MCF 10A (cell line): ENCODE measurements at places on chromosomes 11 and 22. TPM values are rescaled to one million over a fixed set of nuclear protein-coding genes. Genes with fewer than 3 reads are reported as not detected.

NPAS4 gene
- total RNA-seq: not detected in 2 replicates

- no peaks in the 10 kb centered on the region for H3K27me3 ChIP-seq
- no peak overlapping the region for H3K4me3 ChIP-seq
- DNase-seq: no peak
Observed at GRCh38 chr22:46591930-46592329, 28.3 kb upstream of the GRAMD4 start.

GGTLC3 gene
- not detected in 2 replicates for total RNA-seq

DNA sequence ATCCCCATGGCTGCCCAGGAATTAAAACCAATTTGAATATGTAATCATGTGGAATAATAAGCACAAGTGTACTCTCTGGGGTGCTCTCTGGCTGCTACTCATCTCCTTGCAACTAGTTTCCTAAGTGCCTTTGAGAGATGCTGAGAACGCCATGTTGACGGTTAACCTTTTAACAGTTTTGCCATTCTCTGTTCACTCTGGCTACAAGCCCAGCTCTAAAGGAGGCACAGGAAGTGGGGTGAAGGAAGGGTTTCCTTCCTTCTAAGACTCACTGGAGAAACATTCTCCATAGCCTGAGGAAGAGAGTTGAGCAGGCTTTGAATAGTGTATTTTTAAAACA is 122.0 kb upstream of the ZC3H12C start:
- no peak overlapping the region for H3K4me3 ChIP-seq
- peak; percentile 38 for DNase-seq
- H3K4me1 ChIP-seq: peaks cover 5% of the 10 kb centered on the region
- no peaks in the 10 kb centered on the region for H3K36me3 ChIP-seq
- H3K27me3 ChIP-seq: no peaks in the 10 kb centered on the region

- peaks cover 28% of the 10 kb centered on the region for H3K27me3 ChIP-seq
- H3K36me3 ChIP-seq: no peaks in the 10 kb centered on the region
- no peak overlapping the region for H3K27ac ChIP-seq
- no peak for DNase-seq
Observed at GRCh38 chr11:44750551-44751465, 24.0 kb downstream of the TSPAN18 start.

CADM1 gene
- not detected in 2 replicates for total RNA-seq

ACRV1 gene
- total RNA-seq: not detected in 2 replicates

- H3K36me3 ChIP-seq: no peaks in the 10 kb centered on the region
- DNase-seq: no peak
- H3K27ac ChIP-seq: no peak overlapping the region
- no peaks in the 10 kb centered on the region for H3K4me1 ChIP-seq
- H3K27me3 ChIP-seq: no peaks in the 10 kb centered on the region
- H3K4me3 ChIP-seq: no peak overlapping the region
Observed at GRCh38 chr11:34308913-34309585, 48.8 kb downstream of the ABTB2 start.

GRCh38 chr22:50015451-50016307 is 3.1 kb upstream of the IL17REL start:
- H3K4me3 ChIP-seq: no peak overlapping the region
- H3K27me3 ChIP-seq: no peaks in the 10 kb centered on the region
- DNase-seq: no peak

DNA sequence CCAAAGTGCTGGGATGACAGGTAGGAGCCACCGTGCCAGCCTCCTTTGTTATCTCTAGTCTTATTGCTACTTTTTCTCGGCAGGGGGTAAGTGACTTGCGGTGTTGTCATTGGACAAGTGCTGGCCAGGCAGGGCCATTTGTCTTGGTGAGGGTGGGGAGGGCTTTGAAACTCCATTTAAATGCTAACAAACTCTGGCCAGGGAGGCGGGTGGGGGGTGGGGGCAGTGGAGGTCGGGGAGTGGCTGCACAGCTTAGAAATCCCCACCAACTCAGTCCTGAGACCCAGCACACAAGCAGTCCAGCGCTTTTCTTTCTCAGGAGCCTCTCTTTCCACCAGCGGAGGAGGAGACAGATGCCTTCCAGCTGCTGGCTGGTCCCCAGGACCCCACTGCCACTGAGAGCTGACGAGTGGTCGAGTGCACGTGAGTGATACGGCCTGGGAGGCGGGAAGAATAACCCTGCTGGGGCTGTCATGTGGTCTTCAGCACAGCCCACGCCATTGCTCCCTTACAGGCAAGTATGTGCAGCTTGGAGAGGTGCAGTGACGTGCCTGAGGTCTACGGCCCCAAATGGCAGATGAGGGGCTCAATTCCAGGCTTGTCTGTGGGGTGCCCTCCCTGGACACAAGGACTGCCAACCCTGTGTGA is 24.2 kb upstream of the OSBPL5 start:
- no peaks in the 10 kb centered on the region for H3K4me1 ChIP-seq
- H3K27me3 ChIP-seq: peaks cover 17% of the 10 kb centered on the region

DNA sequence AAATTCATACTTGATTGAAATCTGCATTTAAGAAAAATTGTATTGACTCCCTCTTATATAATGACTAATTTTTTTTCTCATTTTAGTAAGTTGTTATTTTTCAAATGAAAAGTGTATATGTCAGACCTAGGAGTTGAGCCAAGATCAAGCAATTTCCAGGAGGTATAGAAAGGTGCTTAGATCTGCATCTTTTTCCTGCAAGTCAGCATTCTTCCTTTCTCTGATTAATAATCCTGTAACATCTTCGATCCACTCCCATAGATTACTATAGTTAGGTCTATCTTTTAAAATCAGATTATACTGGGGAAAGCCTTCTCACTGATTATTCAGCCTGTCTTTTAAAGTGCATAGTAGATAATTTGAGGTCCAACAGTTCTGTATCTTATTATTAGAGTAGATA is 12.7 kb downstream of the HOATZ start:
- H3K27ac ChIP-seq: no peak overlapping the region
- H3K27me3 ChIP-seq: no peaks in the 10 kb centered on the region
- no peak for DNase-seq

DNA sequence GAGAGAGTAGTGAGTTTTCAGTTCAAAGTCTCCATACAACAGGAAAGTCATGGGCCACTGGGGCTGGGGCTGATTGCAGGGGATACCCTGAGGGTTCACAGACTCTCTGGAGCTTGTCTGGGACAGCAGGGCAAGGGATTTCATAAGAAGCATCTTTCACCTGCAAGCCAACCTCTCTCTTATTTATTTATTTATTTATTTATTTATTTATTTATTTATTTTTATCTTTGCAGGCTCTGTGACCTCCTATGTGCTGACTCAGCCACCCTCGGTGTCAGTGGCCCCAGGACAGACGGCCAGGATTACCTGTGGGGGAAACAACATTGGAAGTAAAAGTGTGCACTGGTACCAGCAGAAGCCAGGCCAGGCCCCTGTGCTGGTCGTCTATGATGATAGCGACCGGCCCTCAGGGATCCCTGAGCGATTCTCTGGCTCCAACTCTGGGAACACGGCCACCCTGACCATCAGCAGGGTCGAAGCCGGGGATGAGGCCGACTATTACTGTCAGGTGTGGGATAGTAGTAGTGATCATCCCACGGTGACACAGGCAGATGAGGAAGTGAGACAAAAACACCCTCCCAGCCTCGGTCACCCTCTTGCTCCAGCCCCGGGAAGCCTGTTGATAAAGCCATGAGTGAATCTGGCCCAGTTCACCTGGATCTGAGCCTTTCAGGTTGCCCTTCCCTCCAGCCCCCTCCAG is 68.4 kb downstream of the GGTLC2 start:
- H3K27ac ChIP-seq: no peak overlapping the region
- no peaks in the 10 kb centered on the region for H3K27me3 ChIP-seq
- no peak overlapping the region for H3K4me3 ChIP-seq
- no peaks in the 10 kb centered on the region for H3K36me3 ChIP-seq
- DNase-seq: no peak
- H3K4me1 ChIP-seq: no peaks in the 10 kb centered on the region

DNA sequence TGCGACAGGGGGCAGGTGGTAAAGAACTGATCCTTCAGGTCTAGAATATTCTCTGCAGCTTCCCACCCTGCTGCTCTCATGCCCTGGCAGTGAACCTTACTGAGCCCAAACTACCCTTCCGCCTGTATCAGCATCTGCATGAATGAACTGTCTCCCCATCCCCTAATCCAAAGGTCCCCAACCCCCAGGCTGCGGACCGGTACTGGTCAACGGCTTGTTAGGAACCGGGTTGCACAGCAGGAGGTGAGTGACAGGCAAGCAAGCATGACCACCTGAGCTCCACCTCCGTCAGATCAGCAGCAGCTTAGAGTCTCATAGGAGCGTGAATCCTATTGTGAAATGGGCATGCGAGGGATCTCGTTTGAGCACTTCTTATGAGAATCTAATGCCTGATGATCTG is 58.2 kb upstream of the LMO1 start:
- H3K27ac ChIP-seq: no peak overlapping the region
- H3K27me3 ChIP-seq: peaks cover 19% of the 10 kb centered on the region
- no peak overlapping the region for H3K4me3 ChIP-seq
- H3K36me3 ChIP-seq: no peaks in the 10 kb centered on the region
- DNase-seq: no peak

DNA sequence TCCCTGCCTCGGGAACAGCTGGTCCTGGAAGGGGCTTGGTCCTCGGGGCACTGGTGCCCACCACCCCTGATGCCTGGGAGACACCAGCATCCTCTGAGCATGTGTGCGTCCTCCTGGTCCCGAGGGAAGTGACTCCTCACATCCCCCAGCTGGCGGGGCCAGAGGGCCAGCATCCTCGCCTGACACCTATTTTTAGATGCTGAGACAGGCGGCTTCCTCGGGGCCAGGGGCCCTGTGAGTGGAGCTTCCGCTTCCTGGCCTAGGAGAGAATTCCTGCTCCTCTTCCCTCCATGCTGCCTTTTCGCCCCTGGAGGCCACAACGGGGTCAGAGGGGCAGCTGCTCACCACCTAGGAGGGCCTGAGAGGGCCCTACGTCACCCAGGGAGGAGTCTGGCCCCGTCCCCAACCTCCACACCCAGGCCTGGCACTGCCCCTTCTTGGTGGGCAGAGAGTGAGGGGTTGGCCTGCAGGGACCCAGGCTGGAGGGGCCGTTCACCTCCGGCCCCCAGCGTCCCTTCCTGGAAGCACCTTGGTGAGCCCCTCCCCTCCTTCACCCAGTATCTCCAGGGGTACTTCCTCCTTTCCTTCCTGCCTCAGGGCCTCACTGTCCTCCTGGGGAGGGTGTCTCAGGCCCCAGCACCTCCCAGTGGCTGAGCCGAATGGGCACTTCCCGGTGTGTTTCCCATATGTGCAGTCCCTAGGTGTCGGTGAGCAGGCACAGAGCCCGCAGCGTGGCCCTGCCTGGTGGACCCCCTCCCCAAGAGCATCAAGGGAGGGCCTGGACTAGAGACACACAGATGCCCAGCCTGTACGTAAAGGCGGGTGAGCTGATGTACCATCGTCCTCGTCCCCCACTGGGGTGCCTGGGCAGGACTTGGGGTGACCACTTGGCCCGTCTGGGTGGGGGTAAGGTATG is 6.1 kb downstream of the CD81 start:
- H3K4me1 ChIP-seq: peaks cover 13% of the 10 kb centered on the region
- no peaks in the 10 kb centered on the region for H3K27me3 ChIP-seq
- peaks cover 8% of the 10 kb centered on the region for H3K36me3 ChIP-seq

GRCh38 chr11:57303990-57304579 is 20.7 kb downstream of the TNKS1BP1 start:
- peak overlapping the region; percentile 63 for H3K4me3 ChIP-seq
- H3K27ac ChIP-seq: peak overlapping the region; percentile 68
- peak; percentile 85 for DNase-seq
- peaks cover 44% of the 10 kb centered on the region for H3K4me1 ChIP-seq
- H3K27me3 ChIP-seq: no peaks in the 10 kb centered on the region
- peaks cover 99% of the 10 kb centered on the region for H3K36me3 ChIP-seq

DNA sequence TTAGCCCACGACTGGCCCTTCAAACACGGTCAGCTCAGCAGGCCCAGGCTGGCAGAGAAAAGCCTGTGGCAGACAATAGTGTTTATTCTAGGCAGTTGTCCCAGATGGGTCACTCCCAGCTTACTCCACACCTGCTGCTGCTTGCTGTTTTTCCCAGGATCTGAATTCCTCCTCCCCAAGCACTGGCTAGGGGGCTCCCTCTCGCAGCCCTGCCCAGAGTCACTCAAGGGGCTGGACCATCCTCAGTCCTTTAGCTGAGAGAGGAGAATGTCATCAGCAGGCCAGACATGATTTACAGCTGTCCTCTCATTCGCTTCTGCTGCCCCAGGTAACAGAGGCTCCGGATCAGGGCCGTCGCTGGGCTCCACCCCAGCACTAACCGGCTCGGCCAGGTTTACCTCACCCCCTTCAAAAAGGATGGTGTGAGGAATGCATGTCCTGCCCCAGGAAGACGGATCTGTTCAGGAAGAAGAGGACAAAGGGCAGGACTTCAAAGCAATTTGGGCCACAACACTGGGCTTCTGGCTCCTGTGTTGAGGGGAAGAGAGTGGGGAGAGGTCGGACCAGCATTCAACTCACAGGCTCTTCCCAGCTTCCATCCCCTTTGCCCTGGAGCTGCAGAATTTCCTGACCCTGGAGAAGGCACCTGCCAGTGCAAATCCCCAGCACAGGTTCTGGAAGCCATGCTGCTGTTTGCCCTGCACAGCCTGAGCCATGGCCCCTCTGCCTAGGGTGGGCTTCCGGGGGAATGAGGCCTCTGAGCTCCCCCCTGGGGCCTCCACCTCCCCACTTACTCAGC is 59.7 kb upstream of the BARX2 start:
- H3K4me3 ChIP-seq: no peak overlapping the region
- H3K27me3 ChIP-seq: no peaks in the 10 kb centered on the region
- no peaks in the 10 kb centered on the region for H3K4me1 ChIP-seq
- no peaks in the 10 kb centered on the region for H3K36me3 ChIP-seq
- DNase-seq: no peak

MMP1 gene
- 0.25 and 0.35 TPM in 2 replicates for total RNA-seq

GRCh38 chr22:45577746-45578523 is 75.3 kb downstream of the FBLN1 start:
- DNase-seq: peak; percentile 80
- no peaks in the 10 kb centered on the region for H3K4me1 ChIP-seq
- no peak overlapping the region for H3K4me3 ChIP-seq
- no peak overlapping the region for H3K27ac ChIP-seq

- H3K27me3 ChIP-seq: no peaks in the 10 kb centered on the region
- H3K27ac ChIP-seq: no peak overlapping the region
- no peaks in the 10 kb centered on the region for H3K36me3 ChIP-seq
- peak; percentile 29 for DNase-seq
- no peak overlapping the region for H3K4me3 ChIP-seq
Observed at GRCh38 chr11:10623797-10624761, 55.6 kb upstream of the LYVE1 start.

- no peak overlapping the region for H3K27ac ChIP-seq
- DNase-seq: no peak
- H3K4me3 ChIP-seq: no peak overlapping the region
Observed at GRCh38 chr11:11967669-11968510, 40.5 kb downstream of the DKK3 start.

DNA sequence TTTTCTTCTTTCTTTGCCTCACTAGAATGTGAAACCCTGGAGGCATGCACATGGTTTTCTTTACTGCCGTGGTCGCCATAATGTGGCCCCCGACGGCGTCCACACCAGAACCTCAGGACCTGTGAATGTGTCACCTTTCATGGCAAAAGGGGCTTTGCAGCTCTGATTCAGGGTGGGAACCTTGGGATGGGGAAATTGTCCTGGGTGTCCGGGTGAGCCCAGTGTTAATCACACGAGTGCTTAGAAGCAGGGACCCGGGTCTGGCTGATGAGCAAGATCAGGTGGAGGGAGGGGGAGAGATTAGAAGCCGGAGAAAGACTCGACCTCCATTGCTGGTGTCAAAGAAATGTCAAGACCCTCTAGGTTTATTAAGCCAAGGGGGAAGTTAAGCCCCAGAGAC is 74.7 kb upstream of the SHISAL1 start:
- H3K4me3 ChIP-seq: no peak overlapping the region
- no peaks in the 10 kb centered on the region for H3K36me3 ChIP-seq
- H3K4me1 ChIP-seq: no peaks in the 10 kb centered on the region
- H3K27ac ChIP-seq: no peak overlapping the region
